ENCODE measurements at places on chromosomes 16 and 17.

DNA sequence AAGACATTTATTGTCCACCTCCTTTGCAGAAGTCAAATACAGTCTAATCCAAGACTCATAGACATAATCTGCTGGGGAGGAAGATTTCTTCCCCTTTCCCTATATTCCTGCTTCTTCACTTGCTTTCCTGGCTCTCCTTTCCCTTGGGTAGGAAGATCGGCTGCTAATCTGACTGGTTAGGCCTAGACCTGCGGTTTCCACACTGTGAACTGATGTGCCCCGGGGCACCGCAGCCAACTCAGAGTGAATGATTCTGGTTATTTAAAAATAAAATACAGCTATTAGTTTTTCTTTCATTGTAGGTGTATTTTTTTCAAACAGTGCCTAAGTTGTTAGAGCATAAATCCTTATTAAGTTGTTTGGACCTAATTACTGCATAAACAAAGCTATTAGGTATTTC is 78.9 kb downstream of the DNAH3 start:
- DNase-seq, result no peak

DNA sequence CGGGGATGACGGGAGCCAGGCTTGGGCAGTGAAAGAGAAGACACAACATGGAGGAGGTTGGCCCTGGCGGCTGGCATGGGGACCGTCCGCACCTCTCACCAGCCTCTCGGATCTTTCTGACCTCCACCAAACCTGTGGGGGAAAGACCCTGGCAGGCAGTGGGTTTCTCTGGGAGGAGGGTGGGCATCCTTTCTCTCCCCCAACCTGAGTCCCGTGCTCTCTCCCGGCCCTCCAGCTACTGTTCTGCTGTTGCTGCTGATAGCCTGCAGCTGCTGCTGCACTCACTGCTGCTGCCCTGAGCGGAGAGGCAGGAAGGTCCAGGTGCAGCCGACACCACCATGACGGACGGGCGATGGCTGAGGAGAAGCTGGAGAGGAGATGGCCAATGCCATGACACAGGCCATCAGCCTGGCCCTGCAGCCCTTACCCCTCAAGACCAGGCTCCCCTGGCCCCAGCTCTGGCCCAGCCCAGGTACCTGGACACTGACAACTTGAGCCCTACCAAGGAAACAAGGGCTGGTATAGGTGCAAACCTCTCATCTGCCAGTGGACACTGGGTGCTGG is 7.4 kb downstream of the SMIM5 start:
- no peak for DNase-seq

DNA sequence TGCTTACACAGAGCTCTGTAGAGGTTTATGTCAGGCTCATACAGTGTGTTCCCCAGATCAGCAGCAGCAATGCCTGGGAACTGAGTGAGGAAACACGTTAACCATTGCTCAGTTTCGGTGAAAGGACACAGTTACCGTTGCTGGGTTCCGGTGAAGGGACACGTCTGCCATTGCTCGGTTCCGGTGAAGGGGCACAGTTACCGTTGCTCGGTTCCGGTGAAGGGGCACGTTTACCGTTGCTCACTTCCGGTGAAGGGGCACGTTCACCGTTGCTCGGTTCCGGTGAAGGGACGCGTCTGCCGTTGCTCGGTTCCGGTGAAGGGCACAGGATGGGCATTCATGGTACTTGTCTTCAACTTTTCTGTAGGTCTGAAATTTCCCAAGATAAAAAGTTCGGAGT is 81.7 kb downstream of the MRM3 start:
- DNase-seq, result no peak

DNA sequence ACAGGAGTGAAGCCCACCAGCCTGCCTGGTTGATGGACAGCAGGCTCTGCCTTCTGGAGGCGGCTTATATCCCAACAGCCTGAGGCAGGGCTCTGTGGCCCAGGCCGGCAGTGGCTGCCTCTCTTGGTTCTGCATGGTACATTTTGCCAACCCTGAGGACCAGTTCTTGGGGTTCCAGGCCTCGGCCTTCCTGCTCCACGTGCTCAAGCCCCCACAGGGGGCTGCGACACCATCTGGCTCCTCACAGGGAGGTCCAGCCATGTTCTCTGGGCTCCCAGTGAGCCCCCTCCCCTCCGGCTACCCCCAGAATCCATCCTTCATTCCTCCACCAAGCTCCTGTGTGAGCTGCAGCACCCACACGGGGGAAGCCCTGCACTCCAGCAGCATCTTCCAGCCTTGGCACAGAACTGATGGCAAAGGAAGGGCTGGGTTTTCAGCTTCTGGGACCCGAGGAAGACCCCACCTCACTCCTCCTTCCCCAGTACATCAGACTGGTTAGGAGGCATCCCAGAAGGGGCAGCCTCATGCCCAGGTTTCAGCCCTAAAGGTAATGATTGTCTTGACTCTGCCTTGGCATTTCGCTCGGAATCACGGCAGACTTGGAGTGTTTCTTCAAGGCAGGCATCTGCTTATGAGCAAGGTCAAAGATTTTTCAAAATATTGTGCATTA is 231.2 kb downstream of the CPPED1 start:
- DNase-seq, result no peak

- no peak for DNase-seq
Observed at GRCh38 chr17:27264068-27264812, 29.7 kb upstream of the WSB1 start.

- no peak for DNase-seq
Observed at GRCh38 chr16:31477220-31478216, 5.4 kb upstream of the SLC5A2 start.

DNA sequence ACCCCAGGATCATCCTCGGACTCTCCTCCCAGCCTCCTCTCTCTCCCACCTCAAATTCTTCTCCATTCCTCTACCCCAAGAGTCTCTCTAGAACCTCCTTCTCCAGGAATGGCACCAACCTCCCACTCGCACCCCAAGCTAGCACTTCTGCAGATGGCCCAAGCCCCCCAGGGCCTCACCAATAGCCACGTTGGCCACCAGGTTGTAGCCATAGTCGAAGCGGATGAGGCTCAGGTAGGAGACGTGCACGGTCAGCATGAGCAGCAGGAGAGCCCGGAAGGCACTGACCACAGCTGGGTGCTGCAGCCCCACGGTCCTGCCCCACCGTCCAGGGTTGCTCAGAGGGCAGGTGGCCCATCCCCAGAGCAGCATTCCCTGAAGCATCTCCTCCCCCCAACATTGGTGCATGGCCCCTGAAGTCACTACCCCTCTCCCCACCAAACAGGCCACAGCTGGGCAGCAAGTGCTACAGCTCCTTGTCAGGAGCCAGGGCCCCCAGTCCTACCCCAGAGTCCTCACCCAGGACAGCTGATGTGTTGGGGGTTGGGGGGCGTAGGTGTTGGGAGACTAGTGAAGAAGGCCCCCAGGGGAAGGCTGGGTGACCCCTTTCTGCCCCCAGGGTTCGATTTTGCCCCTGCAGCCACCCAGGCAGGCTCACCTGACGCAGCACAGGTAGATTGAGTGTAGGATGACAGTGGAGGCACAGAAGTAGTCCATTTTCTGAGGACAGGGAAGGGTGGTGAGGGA is 5.3 kb downstream of the PNMT start:
- DNase-seq, result no peak

GRCh38 chr17:58587713-58588117 is 73.3 kb upstream of the MTMR4 start:
- peak; percentile 25 for DNase-seq

- DNase-seq, result no peak
Observed at GRCh38 chr17:60149691-60150582, at the start of gene CA4. CA4 (plus strand) TSS chr17:60149973; CDS start chr17:60150035, 62 bp downstream.

- DNase-seq, result no peak
Observed at GRCh38 chr16:18969855-18970240, 13.9 kb upstream of the TMC7 start.

DNA sequence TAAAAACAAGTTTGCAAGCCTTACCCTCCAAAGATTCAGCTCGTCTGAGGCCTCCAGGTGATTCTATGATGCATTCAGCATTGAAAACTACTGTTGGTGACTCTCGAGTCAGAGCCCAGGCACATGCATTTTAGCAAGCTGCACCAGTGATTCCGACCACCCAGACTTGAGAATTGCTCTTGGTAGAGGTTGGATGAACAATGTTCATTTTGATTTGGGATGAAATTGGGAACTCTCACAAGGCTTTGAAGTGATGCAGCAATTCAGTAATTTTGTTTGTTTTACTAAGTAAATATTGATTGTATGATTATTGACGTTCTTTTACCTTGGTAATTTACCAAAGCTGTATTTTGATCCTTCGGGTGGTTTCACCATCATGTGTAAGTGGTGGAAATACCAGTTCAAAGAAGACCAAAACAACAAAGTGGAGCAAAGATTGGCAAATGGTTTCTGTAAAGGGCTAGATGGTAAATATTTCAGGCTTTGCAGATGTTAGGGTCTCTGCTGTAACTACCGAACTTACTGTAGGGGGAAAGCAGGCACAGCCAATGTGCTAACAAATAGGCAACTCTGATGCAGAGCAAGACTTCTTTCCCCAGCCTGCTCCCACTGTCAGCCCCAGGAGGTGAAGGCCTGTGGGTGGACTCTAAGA is 11.8 kb downstream of the ALDH3A2 start:
- DNase-seq, result no peak

DNA sequence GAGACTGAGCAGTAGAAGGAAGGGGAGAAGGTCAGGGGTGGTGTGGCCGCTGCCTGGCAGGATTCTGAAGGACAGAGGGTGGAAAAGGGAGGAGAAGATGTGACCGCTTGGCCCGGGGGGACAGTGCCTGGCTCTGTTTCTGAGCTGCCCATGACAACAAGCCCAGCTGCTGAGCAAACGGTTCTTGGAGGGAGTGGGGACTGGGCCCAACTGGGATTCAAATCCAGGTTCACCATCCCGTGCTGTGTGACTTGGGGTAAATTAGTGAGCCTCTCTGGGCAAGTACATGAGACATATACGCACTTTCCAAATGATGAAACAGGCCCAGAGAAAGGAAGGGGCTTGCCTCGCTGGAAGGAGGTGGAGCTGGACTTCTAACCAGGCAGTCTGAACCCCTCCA is 23.3 kb downstream of the SEC14L5 start:
- no peak for DNase-seq

DNA sequence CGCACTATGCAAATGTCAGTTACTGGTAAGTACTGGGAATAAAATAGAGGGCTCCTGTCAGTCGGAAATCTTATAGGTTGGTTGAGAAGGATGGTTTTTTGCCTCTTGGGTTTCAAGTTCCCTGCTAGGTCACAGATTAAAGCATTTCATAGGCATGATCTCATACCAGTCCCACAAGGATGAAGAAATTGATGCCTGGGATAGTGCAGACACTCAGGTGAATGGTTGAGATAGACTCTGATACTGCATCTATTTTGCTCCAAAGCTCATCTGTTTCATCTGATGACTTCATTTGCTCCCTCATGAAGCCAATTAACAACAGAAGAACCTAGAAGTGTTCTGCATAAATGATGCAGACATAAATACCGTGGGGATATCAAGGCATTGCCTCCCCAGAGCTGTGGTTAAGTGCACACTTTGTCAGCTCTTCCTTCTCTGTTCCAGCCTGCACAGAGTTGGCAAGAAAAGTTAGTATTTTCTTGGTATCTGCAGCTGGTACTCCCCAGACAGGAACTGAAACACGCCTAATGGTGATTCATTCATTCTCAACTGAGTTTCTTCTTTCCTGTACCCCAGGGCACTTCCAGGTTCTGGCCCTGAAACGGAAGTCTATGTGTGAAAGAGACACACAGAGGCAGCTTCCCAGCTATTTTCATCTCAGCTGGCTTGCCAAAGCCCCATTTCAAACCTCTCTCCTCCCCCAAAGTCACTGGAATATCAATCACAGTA is 418.3 kb upstream of the SALL1 start:
- no peak for DNase-seq

DNA sequence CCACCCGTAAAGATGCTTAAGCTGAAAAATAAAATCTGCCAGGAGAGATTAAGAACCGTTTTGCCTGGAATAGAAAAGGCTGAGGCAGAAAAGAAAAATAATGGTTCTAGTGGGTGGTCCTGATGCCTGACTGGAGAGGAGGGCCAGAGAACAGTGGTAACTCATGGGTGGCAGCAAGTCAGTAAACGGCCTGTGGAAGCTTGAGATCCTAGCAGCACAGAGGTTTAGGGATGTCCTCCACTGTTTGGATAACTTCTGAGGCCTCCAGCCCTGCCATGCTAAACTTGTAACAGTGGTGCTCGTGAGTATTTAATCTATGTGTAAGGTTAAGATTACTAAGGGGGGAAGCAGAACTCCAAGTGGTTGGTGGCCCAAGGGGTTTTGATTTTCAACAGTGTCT is 21.2 kb upstream of the PHAF1 start:
- no peak for DNase-seq

Data from DMS 273 treated with DMSO at 0.1 percent for 48 hours (cell line).